ENCODE measurements at places on chromosomes 4 and X. TPM values are rescaled to one million over a fixed set of nuclear protein-coding genes. Genes with fewer than 3 reads are reported as not detected.

- no peak for DNase-seq
Measured at GRCh38 chrX:19640693-19641374, 125.5 kb upstream of the MAP3K15 start.

DNA sequence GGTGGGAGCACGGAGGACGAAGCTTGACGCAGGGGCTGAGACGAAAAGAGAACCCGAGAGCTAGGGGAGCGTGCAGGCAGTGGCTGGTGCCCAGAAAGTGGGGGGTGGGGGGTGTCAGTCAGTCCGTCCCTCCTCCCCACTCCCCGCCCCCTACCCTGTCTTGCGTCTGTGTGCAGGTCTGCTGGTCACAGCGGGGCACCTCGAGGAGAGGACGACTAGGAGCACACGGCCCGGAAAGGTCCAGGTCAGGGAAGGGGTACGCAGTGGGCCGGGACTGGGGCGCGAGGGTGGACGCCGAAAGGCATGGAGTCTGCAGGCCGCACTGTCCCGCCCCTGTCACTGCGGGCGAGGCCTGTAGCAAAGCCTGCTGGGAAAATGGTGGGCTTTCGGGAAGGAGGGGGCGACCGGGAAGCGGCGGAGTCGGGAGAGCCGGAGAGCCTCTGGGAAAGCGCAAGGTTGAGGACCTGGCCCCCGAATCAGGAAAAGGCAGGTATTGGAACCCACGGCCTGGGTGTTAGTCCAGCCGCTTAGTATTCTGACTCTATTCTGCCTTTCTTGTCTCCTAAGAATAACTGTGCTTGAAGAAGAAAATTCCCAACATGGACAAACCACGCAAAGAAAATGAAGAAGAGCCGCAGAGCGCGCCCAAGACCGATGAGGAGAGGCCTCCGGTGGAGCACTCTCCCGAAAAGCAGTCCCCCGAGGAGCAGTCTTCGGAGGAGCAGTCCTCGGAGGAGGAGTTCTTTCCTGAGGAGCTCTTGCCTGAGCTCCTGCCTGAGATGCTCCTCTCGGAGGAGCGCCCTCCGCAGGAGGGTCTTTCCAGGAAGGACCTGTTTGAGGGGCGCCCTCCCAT, 769 bp downstream of the TCEAL1 start:
- DNase-seq = peak; percentile 82

GRCh38 chr4:139319571-139319970, 17.3 kb upstream of the NDUFC1 start:
- no peak for DNase-seq

DNA sequence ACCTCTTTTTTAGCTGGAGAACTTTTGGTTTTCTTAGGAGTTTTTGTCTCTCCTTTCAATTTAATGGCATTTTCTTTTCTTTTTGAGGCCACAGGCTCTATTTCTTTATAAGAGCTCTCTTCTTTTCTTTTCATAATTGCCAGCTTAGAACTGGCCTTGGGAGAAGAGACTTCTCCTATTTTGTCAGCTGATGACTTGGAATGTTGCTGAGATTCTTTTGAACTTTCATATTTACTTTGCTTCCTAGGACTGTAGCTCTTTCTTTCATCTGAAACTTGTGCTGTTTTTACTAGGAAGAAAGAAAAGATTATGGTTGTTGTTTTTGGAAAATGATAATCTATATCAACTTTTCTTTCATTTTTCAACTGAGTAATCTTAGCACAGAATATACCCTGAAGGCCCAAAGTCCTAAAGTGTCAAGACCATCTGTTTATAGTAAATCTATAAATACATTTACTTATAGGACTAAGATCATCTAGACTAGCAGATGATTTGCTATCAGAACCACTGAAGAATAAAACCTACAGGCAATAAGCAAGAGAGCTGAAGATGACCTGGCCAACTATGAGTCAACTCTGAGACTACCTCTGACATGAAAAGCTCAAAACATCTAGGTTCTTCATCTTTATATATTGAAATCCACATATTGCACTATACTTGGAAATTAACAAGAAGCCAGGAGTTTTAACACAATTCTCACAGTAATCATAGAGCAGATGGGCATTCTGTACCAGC, 45.6 kb downstream of the RFC1 start:
- no peak for DNase-seq

DNA sequence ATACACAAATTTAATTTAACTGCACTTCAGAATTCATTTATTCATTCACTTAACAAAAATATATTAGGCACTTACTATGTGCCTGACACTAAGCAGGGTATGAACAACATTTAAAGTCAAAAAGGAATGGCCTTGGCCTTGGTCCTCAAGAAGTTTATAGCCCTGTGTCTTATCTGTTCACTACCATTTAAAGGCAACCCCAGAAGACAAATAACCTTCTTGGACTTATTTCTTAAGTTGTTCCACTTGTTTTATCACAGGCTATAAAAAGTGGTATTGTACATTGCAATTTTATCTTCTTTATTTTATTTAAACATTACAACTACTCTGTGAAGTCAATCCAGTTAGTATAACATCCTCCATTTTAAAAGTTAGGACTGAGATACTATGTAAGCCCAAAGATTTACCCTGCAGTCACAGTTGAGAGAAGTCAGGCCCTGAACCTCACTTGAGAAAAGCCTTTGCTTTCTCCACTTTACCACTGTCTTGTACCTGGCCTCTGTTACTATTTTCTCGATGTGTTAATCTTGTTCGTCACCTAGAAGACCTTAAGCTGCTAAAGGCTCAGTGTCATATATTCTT, 305.6 kb upstream of the DIPK2B start:
- DNase-seq = no peak

- no peak for DNase-seq
Measured at GRCh38 chr4:124710015-124710741, 2.4 kb downstream of the ANKRD50 start.

DNA sequence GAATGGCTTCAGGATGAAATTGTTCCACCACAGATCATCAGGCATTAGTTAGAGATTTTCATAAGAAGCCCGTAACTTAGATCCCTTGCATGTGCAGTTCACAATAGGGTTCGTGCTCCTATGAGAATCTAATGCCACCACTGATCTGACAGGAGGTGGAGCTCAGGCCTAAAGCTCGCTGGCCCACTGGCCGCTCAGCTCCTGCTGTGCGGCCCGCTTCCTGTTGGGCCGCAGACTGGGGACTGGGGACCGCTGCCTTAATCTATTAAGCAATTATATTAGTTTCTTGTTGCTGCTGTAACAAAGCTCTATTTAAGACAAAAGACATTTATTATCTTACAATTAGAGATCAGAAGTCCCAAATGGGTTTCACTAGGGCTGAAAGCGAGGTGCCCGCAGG, 205.6 kb downstream of the LARP7 start:
- DNase-seq = no peak

- no peak for DNase-seq
Measured at GRCh38 chrX:153372949-153373348, 28.2 kb downstream of the PNMA6E start.

DNA sequence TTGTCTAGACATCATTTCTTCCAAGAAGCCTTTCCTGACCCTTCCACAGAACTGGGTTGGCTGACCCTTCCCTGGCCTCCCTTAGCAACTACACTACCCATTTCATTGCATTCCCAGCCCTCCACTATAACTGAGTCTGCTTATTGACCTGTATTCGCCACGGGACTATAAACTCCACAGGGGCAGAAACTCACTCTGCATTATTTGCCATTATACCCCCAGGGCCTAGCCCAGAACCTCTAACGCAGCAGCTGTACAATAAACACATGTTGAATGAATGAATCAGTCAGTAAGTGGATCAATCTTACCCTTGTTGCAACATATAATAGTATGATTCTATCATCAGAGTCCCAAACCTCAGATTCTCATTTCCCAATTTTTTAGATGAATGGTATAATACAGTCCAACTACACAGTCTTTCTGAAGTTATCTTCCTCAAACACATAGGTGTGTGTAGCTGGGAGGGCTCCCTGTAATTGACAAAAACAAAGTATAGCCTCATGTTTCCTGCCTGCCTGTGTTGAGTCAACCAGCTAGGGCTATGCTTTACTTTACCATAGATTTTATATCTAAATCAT, 209.3 kb downstream of the CHIC2 start:
- no peak for DNase-seq

DNA sequence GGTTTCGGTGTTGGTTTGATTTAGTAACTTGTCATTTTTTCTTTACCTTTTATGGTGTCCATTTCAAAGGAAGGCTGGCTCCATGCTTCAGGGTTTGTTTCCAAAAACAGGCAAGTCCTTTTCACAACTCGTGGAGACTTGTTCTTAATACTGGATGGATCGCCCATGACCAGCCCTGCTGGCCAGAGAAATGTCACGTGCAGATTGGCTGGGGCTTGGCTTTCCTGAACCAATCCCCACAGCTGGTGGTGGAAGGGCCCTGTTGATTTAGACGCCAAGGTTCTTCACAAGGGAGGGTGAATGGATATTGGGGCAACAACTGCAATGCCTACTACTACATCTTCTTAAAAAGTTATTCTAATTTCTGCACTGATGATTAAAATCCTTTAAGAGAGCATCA, 92.6 kb downstream of the SHROOM3 start:
- DNase-seq = no peak

- no peak for DNase-seq
Measured at GRCh38 chr4:121226362-121226761, 62.2 kb upstream of the TNIP3 start.

DNA sequence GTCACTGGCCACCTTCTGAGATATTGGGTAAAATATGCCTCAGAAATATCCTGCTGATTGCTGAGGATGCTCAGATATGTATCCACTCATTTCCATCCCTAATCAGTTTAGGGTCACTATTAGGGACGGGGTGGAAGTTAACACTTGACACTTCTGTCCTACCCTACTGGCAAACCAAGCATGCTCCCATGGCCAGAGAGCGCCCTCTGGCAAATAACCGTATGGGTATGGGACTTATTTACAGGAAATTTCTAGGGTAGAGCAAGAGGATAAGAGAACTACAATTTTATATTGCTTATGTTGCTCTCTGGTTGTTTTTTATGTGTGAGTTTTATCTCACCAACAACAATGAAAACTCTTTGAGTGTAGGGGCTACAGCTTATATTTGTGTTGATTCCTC, 86.8 kb upstream of the TSPAN7 start:
- DNase-seq = no peak

GRCh38 chr4:183831683-183832082, 73.4 kb upstream of the STOX2 start:
- DNase-seq = no peak

DNA sequence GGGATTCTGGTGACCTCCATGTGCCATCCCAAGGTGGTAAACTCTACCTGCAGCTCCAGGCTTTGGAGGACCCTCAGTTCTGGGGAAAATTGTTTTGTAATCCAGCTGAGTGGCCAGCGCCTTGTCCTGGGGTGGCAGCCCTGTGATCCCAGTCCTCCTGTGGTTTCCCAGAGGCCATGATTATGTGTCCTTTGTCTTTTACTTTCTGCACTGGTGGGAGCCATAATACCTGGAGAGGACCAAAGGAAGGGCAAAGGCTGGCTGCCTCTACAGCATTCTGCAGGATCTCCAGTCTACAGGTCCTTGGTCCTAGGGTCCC, 64.0 kb downstream of the NBDY start:
- no peak for DNase-seq

DNA sequence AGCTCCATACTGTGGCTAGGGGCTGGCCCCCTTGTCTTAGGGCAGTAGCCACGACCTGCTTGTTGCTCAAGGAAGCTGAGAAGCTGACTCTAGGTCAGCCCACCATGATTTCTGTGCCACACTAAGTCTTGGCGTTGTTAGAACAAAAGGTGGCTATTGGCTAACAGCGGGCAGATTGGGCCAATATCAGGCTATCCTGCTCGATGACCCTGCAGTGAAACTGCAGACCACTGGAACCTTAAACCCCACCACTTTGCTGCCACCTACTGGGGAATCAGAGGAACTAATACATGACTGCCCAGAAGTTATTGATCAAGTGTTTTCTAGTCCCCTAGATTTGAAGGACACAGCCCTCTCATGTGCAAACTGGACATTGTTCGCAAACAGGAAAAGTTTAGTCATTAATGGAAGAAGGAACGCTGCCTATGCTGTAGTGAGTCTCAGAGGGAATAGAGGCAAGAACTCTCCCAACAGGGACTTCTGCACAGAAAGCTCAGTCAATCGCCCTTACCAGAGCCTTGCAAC, 17.0 kb upstream of the PAPSS1 start:
- no peak for DNase-seq

Gene CSN3
- not detected for total RNA-seq

Gene RRH
- 0.22 TPM for total RNA-seq

Gene SYP
- 1.2 TPM for total RNA-seq

Gene AGTR2
- total RNA-seq = not detected

Gene TIMM8A
- 24.8 TPM for total RNA-seq

Gene C1QTNF7
- 2.3 TPM for total RNA-seq

Gene POLN
- total RNA-seq = 2.3 TPM
